ENCODE measurements at places on chromosomes 5 and 9. TPM values are rescaled to one million over a fixed set of nuclear protein-coding genes. Genes with fewer than 3 reads are reported as not detected.

GRCh38 chr5:40646266-40646665 is 33.4 kb upstream of the PTGER4 start:
- DNase-seq: no peak

- no peak for DNase-seq
Measured at GRCh38 chr5:88672644-88673252, 210.2 kb downstream of the MEF2C start.

GRCh38 chr9:13480693-13481092 is 201.2 kb upstream of the MPDZ start:
- DNase-seq: no peak

DNA sequence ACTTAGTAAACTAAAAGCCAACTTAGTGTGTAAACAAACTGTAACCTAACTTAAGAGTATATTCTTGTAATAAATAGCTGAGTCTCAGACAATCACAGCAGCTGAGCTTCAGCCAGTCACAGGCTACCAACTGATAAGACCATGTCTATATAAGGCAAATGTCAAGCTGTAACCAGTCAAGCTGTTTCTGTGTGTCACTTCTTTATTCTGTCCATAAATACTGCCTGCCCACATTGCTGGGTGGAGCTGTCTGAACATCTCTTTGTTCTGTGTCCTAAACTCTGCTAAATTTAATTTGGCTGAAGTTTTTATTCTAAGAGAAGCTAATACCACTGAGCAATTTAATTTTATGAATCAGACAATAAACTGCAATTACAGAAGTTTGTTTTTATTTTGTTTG is 412.1 kb upstream of the CDH10 start:
- DNase-seq: no peak

DNA sequence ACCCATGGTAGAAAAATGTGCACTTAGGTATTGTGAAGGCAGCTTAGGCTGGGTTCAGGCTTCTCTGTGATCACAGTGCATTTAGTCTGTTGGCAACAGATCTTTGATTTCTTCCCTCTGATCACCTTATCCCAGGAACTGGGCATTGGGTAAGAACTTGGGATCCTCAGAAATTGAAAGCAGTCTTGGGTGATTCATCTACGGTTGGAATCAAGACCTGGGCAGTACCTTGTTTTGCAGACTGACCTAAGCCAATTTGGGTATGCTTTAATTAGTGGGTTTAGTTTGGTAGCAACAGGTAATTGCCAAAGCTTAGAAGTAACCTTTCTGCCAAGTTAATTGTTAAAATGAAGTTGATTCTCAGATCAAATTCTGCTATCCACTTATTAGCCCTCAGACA is 17.8 kb downstream of the ENTREP1 start:
- no peak for DNase-seq

The SPATA31A3 gene
- not detected for total RNA-seq

- DNase-seq: no peak
Measured at GRCh38 chr5:168047043-168047668, 244.3 kb upstream of the WWC1 start.

The PCDHGB6 gene
- 1.4 TPM for total RNA-seq

DNA sequence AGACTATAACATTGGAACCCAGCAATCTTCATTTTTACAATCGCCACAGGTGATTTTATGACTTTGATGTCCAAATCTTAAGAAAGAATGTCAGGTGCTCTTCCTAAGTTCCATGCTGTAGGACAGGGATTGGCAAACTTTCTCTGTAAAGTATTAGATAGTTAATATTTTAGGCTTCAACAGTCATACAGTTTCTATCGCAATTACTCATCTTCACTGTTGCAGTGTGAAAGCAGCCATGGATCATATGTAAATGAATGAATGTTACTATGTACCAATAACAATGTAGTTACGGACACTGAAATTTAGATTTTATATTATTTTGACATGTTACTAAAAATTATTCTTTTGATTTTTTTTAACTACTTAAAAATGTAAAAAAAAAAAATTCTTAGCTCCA is 169.7 kb downstream of the DTWD2 start:
- DNase-seq: no peak

The PCDHB13 gene
- 0.23 TPM for total RNA-seq

The SLC34A3 gene
- total RNA-seq: 0.07 TPM

- peak; percentile 91 for DNase-seq
Measured at GRCh38 chr5:67315082-67315989, 118.7 kb upstream of the CD180 start.

- DNase-seq: no peak
Measured at GRCh38 chr9:130938652-130939404, at the start of gene FIBCD1. FIBCD1 (minus strand) TSS chr9:130939247; CDS start chr9:130938607, 640 bp downstream.

DNA sequence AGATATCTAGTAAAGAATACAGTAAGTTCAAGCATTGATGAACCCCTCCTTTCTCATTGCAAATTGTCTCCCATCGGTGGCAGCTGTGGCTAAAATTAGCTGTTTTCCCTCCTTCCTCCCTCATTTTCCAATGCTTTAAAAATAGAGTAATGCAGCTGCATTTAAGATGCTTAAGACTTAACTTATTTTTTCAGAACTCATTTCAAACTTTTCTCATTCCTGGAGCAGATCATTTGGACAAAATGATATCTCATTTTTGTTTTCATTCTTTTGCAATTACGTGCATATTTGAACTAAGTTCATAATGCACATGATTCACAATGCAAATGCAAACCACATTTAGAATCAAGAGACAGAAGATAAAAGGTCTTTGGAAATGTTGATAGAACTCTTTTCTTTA is 14.6 kb downstream of the HSPB3 start:
- DNase-seq: no peak

DNA sequence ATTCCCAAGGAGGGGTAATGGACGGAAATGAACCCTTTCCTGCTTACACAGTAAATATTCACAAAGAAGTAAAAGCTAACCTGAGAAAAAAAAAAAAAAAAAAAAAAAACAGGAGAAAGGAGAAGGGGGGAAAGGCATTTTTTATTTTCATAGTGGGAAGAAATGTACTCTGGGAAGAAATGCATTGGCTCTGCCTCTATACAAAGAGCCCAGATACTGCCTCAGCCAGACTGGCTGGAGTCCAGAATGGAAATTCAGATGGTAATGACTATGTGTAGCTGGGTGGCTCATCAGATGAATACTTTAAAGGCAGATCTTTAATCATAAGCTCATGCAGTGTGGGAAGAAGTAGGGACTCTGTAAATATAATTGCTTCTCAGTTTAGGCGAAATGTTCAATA is 124.9 kb upstream of the ZNF608 start:
- DNase-seq: no peak

DNA sequence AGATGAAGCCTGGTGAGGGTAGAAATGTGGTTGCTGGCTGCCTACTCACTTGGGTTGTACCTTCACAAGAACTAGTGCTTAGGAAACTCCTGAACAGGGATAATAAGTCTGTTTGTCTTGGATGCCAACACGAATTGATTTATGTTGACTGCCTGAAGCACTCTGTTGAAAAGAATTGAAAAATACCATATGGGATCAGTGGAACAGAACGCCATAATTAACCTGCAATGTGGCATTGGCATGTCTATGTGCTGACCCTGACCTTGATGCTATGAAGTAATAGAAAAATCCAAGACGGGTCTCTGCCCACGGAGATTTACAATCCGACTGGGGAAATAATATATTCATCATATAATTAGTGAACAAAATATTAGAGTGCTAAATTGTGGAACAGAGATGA is 10.5 kb downstream of the LIX1 start:
- no peak for DNase-seq

The CNTNAP3B gene
- total RNA-seq: 10.3 TPM

The CENPK gene
- total RNA-seq: 23.6 TPM

The FUBP3 gene
- 22.7 TPM for total RNA-seq

DNA sequence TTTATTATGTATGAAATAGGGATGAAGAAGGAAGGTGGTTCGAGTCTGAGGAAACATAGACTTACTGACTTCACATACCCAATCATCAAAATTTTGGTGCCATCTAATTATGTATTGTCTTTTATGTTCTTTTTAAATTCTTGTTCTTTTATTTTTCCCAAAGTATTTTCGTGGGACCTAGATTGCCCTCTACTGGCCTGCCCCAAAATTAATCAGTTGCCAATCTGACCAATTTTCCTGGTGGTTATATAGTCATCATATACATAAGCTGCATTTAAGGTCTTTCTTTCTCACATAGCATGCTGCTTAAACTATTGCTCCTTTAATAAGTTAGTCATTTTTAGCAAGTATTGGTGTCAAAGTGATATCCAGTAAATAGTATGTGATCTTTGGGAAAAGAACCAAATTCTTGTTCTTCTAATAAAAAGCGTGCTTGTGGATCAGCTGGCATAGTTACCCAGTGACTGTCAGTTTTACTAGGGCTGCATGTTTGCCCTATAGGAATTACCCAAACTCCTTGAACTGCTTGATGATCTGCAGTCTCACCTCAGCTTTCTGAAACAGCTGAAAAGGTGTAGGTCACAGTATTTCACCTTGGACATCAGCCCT is 223.5 kb downstream of the SH3GL2 start:
- DNase-seq: no peak

DNA sequence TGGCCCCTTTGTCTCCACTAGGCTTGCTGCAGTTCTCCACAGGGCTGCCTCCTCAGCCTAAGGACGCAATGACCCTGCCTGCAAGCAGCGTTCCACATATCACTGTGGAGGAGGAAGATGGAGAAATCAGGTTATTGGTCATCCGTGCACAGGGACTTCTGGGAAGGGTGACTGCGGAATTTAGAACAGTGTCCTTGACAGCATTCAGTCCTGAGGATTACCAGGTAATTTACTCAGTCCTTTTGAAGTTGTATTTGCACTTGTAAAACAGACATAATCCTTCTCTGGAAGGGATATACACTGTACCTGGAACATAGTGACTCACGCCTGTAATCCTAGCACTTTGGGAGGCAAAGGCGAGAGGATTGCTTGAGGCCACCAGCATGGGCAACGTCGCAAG is 116.6 kb downstream of the ADGRV1 start:
- no peak for DNase-seq

The ANKRD31 gene
- total RNA-seq: 0.12 TPM

DNA sequence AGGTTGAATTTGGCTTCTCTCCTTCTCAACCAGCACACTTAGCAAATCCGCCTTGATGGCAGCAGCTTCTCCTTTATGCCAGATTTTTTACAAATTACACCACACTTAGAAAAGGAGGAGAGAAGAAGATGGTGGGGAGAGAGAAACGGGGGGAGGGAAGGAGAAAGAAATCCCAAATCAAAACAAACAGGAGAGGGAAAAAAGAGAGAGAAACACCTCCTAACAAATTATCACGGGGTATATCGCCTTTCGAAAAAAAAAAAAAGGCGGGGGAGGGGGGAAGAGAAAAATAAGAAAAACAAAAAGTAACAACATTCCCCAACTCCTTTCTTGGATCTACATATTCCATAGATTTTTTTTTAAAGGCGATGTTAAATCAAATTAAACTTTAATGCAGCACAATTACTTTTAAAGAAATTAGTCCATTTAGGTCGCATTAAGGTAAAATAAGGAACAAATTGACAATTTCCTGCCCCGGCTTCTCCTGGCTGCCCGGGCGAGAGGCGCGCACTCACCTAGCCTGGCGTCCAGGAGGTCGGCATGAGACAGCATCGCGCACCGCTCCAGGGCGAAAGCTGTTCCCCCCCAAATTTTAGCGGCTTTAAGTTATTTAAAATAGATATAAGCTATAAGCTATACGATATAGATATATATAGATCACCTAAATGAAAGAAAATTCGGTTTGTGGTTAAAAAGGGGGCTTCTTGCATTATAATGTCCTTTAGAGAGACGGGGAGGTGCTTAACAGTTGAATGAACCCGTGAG is at the start of gene OTP:
Gene OTP (minus strand): TSS at position 716 of the 765 bp plus-strand sequence. CDS start 164 bp downstream, at position 552.
- no peak for DNase-seq

The SV2C gene
- total RNA-seq: not detected

DNA sequence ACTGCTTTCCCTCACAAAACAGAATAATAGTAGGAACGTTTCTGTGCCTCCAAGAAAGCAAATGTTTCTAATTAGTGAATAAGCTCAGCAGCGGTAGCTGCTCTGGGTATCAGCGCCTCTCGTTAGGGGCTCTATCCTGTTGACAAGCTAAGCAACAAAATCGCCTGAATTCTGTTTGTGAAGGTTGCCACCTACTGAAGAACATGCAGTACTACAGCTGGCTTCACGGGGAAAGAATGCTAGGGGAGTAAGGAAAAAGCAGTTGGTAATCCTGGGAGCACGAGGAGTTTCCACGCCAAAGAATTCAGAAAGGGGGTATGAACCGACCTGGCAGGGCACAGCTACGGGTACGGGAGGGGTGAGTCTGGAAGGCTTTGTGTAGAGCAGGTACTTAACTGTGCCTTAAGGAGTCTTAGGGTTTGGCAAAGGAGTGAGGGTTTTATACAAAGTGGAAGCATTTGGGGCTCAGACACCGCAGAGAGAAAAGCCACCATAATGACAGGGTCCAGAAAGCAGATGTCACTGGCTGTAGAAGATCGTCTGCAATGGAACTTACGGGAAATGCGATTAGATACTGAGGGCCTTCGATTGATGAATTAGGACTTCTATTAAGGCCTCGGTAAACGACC is 171.7 kb downstream of the TTC39B start:
- peak; percentile 22 for DNase-seq
